HL-60 (cell line): ENCODE measurements at places on chromosomes 4 and X.

DNA sequence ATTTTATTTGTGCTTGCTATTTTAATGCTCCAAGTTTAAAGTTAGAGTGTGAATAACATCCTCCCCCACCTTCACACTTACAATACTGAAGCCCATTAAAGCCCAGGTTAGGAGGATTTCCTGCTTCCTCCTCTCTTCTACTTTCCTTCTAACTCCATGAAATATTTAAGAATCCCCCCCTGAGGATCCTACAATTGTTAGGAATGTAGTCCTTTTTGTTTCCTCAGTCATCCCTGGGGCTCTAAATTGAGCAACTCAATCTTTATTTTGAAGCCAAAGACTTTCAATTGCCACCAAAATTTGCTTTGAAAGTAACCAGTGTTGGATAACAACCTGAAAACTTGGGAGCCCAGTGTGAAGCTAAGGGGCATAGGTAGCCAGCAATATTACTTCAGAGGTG is 276.9 kb downstream of the FAM47A start:
- no peak for DNase-seq

GRCh38 chr4:126230269-126230668 is 915.5 kb downstream of the FAT4 start:
- no peak for DNase-seq

- DNase-seq, result no peak
Measured at GRCh38 chrX:50470103-50471031, at the start of gene DGKK. DGKK (minus strand) TSS chrX:50470825; CDS start chrX:50470678, 147 bp downstream.

DNA sequence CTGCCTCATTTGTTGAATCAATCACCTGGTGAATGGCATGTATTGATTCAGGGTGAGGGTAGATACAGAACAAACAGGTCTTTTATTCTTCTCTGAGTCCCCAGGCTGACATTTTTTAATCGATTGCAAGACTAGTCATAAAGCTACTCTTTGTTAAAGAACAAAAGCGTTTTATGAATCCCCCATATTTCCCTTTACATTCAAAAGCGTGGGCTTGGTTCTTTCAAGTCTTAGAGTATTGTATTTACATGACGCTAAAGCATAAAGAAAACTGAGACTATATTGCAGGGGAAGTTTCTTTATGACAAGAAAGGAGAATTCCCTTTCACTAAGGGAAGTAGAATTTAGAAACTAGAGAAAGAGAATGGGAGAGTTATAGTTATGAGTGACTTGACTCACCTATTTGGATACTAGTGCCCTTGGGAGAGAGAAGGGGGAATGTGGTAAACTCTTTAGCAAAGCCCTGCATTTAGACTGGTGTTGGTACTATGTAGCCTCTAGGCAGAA is 69.3 kb upstream of the PDE5A start:
- no peak for DNase-seq

GRCh38 chr4:105807496-105807895 is 87.8 kb upstream of the NPNT start:
- DNase-seq, result no peak
